ENCODE measurements at places on chromosomes 5 and 9.
A peak's percentile ranks its signal among the peaks of the same experiment; 100 is the strongest.

DNA sequence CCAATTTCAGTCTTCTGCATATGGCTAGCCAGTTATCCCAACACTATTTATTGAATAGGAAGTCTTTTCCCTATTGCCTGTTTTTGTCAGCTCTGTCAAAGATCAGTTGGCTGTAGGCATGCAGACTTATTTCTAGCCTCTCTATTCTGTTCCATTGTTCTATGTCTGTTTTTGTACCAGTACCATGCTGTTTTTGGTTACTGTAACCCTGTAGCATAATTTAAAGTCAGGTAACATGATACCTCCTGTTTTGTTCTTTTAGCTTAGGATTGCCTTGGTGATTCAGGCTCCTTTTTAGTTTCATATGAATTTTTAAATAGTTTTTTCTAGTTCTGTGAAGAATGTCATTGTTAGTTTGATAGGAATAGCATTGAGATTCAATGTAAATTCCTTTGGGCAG lies 104.9 kb upstream of the SLCO6A1 start:
- DNase-seq: no peak

DNA sequence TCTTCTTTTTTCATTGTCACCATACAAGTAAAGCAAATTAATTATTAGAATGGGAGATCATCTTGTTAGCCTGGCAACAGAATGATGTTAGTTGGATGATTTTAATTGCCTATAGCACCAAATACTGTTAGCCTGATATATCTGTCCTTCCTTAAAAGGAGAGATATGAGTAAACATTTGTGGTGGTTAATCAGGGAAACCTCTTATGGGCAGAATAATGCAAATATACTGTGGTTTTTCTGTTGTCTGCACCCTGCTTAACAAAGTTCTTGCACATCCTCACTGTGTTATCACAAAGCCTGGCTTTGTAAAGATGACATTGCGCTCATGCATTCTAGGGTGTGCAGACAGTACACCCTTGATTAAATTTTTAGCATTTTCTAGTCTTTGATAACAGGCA lies 254.9 kb upstream of the SMC2 start:
- no peak for DNase-seq

GRCh38 chr5:168162464-168162863 lies 129.0 kb upstream of the WWC1 start:
- DNase-seq: no peak

DNA sequence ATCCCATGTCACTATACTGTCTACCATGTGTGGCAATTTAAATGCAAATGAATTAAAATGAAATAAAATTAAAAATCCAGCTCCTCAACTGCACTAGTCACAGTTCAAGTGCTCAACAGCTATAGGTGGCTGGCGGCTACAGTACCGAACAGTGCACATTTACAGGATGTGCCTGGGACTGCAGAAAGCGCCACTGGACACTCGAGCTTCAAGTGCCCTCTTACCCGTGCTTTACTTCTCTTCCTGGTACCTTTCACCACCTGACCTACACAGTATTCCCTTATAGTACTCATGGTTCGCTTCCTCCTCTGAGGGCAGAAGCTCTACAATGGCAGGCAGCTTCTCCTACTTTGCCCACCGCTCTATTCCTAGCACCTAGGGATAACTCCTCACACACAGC lies 166.6 kb downstream of the FANCC start:
- no peak for DNase-seq

DNA sequence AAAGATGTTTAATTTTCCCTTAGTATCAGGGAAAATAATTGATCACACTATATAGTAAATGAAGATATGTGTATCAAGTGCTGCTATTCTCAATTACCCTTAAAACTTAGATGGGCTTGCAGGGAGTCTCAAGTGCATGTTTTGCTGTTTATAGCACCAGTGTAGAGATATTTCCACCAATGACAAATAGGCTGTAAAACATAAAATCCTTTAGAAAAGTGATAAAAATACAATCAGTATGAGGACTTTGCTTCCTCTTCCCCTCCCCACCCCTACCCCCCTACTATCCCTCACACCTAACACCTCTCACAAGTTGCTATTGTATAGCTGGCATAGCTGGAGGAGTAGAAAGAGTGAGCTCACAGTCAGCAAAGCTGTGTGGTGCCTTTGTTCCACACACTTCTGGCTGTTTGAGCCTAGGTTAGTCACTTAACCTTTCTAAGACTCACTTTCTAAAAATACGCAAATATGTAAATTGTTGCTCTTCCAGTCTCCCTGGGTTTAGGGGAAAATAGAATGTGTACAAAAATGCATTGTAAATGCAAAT lies 93.1 kb downstream of the PDE4D start:
- DNase-seq: no peak

DNA sequence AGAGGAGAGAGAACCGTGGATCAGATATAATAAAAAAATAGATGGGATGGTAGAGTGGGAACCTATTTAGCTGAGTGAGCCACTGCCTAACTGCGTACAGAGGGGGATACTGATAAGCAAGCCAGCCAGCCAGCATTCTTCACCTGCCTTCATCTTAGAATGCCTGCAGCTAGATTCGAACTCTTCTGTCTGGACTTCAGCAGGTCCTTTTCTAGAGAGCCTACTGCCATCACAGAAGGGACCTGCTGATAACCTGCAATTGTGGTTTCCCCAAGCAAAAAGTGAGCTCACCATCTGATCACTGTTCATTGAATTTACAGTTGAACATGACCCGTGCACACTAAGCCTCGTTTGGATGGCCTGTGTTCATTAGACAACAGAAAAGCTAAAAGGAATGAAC lies 109.4 kb downstream of the CDC42SE2 start:
- DNase-seq: no peak

GRCh38 chr5:54738973-54739367 lies 221.4 kb downstream of the SNX18 start:
- no peak for DNase-seq

DNA sequence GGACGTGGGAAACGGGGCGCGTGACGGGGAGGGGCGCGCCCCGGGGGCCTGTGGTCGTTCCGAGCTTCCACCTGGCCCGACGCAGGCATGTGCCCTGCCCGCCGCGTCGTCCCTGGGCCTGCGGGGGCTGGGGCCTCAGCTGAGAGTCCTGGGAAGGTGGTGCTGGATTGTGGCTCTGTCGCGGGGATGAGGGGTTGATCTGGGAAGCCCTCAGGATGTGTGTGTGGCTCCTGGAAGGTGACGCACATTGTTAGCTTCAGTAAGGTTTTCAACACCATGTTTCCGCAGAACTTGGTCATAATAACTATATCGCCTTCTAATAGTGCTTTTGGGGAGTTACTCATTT lies 589.1 kb downstream of the MTRR start:
- DNase-seq: peak; percentile 12

- no peak for DNase-seq
These were observed 25.3 kb upstream of the SIL1 start for GRCh38 chr5:139223481-139223880.

- DNase-seq: no peak
These were observed 267.5 kb downstream of the EBF1 start for GRCh38 chr5:158832096-158832685.

DNA sequence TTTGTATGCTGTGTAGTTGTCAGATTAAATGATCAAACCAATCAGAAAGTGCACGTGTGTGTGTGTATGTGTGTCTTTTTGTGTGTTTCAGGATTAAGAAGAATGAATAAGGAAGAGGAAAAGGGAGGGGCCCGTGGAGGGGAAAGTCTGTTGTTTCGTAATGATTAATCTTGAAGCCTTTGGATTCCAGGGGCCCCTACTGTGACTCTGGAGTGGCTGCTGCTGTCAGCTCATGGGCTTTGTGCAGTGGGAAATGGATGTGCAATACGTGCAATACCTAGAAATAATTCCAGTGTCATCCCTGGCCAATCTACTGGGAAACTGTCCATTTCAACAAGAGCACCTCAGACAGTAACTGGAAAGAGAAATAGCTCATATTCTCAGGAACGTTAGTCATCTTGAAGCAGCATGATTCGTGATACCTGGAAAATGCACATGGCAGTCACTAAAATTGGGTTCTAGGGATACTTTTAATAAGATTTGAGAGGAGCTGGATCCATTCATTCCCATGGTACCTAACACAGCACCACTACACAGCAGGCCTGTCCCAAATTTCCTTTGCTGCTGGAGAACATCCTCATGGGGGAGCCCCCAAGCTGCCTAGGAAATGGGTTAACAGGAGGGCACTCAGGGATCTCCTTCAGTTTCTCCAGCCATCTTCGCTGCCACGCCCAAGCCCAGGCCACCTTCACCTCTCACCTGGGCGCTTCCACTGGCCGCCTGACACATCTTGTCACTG lies 186.3 kb downstream of the NR3C1 start:
- DNase-seq: peak; percentile 81

DNA sequence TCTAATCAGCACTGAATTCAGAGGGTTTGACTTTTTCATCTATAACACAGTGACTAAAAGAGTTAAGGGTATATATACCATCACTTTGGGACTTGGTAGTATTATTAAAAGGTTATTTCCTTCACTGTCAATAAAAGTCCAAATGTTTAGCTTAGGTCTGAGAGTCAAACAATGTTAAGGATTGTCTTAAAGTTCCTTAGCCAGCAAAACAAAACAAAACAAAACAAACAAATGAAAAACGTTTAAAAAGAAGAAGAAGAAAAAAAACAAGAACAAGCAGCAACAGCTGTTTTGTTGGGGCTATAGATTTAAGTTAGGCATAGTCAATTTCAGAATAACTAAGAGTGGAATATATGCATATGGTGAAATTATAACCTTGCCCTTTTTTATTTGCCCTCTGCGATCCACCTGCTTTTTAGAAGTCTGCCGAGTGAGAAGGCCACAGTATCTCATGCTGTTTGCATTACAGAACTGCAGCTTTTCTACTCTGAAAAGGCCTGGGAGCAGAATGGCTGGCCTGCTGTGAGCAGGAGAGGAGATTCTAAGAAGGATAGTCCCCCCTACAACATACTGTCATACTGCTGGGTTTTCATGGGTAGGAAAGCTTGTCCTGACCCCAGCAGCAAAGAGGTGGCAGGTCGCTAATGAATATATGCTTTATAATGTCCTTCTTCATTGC lies 141.7 kb downstream of the NTRK2 start:
- no peak for DNase-seq

- no peak for DNase-seq
These were observed 181.9 kb downstream of the RGS3 start for GRCh38 chr9:113645227-113645977.

DNA sequence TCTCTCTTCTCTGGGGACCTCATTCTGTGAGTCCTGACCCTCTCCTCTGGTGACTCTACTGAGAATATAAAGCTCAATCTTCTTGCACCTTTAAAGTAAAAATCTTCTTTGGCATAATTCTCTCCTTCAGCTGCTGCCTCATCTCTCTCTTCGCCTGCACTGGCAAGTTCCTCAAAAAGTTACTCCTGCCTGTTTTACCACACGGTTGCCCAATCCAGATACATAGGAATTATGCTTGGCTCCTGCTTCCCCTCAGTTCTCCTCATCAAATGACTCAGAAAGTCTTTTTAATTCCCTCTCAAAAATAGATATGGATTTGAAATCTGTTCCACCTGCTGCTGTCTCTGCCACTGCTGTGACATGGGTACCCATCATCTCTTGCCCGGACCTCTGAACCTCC lies 14.4 kb upstream of the HRCT1 start:
- DNase-seq: peak; percentile 67

DNA sequence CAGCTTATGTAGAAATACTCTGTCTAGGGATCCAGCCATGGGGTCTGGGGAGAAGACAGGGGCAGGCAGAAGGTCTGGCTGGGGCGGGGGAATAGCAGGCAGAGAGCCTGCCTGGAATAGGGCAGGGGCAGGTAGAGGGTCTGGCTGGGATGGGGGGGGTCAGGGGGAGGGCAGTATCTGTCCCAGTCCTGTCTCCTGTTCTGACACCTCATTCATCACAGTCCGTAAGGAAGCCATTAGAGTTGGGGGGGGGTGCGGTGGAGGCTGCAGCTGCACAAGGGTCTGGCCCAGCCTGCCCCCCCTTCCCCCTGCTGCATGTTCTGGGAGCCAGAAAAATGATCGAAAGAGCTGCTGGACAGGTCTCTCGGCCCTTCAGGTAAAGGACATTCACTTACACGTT lies 32.6 kb downstream of the CNTFR start:
- no peak for DNase-seq

DNA sequence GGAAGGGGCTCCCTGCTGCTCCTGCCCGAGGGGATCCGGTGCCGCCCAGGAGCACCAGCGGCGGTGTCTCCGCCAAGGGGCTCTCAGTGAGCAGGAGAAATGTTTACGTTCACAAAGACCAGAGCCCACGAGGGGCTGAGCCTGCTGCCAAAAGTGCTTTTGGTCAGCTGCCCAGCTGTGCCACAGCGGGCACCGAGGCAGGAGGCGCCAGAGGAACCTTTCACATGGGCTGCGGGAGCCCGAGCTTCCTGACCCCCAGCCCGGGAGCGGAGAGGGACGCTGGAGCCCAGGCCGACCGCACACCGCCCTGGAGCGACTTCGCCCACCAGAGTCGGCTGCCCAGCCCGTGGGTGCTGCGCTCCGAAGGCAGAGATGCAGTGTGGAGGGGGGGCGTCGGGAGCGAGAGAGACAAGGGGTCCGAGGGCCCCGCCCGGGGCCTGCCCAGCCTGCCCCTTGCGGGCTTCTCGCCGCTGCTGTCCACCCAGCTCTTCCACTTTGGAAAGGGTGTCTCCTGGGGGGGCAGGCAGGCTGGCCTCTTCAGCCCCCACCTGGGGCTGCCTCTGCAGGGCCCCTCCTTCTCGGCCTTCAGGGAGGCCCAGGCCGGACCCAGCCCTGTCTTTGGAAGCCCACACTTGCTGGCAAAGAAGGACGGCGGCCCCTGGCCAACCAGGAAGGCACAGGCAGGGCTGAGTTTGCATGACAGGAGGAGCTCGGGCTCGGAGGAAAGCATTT lies 7.9 kb downstream of the PPP1R26 start:
- DNase-seq: no peak

DNA sequence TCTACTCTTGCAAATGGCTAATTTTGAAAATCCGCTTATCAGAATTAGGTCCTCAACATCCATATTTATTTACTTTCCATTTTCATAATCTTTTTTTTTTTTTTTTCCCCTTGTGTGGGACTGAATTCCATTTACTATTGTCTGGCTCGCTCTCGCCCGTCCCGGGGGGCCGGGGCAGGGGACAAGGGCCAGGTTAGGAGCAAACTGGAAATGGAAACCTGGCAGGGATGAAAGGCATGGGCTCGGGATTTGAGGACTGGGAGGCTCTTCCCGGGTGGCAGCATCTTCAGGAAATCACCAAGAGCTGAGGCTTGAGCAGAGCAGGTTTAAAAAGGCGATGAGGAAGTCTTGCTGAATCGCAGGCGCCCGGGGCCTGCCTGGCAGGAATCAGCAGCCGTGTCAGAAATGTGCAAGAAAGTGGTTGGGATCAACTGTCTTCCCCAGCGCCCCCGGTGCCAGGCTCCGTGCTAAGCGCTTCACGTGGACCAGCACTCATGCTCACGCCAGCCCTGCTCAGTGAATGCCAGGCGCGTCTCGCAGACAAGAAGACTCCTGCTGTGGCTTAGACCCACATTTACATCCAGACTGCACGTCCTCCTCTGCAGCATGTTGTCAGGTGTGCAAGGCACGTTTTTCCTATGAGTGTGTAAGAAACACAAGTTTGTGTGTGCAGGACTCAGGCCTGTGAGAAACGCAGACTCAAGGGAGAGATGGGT lies 66.3 kb upstream of the UNC5A start:
- DNase-seq: no peak

DNA sequence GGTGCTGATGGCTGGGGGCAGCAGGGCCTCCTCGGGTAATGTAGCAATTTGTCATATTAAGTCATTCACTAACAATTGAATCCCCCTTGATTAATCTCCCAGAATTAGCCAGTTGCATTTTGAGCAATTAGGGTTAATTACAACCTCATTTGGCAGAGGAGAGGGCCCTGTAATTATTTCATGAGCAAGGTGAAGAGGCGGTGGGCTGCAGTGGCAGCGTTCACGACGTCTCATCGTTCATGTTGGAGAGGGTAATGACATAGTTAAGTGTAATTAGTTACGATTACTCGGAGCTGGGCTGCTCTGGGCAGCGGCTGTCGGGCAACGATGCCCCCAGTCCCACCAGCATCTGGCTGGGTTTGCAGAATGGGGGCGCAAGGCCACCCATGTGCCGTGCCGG lies 46.0 kb downstream of the NEK6 start:
- DNase-seq: no peak
